ENCODE measurements at places on chromosomes 13 and 19.

DNA sequence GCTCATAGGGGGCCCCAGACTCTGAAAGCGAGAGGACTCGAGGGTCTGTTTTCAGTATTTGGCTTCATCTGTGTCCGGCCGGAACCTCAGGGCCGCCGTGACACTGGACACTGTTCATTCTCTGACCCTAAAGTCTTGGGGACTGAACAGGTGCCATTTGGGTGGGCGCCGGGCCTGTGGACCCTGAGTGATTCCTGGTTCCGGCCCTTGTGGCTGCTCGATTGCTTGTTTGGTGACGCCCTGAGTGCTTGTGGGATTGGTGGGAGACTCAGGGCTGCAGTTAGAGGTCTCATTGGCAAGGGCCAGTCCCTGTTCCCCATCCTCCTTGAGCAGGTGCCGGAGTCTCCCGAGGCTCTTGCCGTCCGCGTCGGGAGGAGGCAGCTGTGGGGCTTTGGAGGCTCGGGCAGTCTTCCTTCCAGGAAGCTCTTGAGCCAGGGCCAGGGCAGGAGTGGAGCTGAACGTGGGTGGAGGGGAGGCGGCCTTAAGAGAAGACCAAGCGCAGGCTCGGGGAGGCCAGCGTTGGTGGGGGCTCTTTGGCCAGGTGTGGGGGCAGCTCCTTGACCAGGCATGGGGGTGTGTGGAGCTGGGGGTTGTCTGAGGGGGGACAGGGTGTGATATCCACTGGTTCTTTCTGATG, 4.7 kb downstream of the PTBP1 start:
- no peak for DNase-seq

- DNase-seq: peak; percentile 77
Measured at GRCh38 chr19:48102870-48103751, 7.5 kb downstream of the PLA2G4C start.

DNA sequence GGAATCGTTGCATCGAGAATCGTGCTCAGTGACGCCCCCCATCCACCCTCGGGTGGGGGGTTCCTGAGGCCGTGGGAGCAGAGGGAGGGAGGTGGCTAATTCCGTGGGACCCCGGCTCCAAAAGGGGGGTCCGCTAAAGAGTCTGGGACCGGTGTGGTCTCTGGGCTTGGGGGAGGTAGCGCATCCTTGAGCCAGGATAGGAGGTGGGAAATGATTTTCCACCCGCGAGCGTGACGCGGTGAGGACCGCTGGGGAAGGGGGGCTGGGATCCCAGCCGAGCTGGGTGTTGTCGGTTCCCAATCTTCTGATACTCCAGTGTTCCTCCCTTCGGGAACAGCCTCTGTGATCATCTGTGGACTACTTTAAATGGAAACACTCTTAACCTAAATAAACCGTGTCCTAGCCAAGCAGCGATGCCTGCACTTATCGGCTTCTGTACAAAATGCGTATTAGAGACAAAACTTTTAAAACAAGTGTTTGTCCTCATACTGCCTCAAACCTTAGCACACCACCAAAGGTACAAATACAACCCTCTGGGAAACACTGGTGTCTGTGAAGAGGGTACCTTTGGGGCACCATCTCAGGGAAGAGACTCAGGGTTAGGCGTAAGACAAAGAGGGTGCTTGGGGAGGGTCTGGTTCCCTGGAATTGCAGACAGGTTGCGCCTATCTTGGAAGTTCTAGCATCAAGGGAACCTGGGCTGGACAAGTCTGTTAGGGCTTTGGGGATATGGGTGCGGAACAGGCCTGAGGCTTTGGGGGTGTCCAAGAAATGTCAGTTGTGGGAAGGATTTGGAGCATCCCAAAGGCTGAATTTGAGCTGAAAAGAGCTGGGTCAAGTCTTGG, 16.0 kb downstream of the KCNC3 start:
- DNase-seq: no peak

DNA sequence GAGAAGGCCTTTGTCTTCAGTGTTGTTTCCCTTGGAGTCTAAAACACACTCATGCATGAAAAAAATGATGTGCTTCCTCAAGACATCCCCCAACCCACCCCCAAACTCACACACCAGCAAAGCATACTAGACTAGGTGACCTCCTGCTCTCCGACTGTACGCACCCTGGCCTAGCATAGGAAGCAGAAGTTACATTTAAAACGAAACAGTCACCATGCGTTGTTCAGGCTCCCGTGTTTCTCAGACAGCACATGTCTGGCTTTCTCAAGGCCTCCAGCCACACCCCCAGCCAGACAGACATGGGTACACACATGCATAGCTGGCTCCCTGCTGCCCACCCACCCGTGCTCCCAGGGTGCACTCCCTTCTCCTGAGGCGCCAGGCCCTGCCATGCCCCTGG, 28.7 kb upstream of the C1QTNF9 start:
- DNase-seq: no peak

GRCh38 chr13:33227927-33228647, 57.5 kb downstream of the STARD13 start:
- no peak for DNase-seq

All from RKO (cell line).